Epithelial cell of esophagus (primary cell): ENCODE measurements at places on chromosomes 11 and 22.

DNA sequence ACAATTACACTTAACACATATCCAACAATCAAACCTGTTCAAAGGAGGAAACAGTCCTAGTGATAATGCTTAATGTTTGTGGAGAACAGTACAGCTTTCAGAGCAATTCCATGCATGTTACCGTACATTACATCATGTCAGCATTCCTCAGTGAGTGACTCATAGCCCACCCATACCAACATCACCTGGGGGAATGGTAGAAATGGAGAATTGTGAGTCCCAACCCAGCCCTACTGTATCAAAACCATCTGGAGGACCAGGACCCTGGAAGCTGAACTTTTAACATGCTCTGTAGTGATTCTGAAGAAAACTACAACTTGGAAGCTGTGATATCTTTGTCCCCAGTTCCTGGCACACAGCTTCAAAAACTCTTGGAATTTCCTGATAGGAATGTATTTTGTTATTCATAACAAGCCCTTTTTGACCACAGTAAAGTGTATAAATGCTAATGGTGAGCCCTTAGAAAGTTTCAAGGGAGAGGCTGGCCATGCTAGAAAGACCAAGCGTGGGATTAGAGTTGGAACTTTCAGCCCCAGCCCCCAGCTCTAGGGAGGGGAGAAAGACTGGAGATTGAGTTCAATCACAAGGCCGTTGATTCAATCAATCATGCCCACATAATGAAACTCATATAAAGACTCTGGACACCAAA, 301.1 kb downstream of the BUD13 start:
- DNase-seq = peak; percentile 17

GRCh38 chr11:83475760-83476159, 189.6 kb upstream of the CCDC90B start:
- no peak for DNase-seq

GRCh38 chr22:33883561-33883960, 36.7 kb downstream of the LARGE1 start:
- no peak for DNase-seq

DNA sequence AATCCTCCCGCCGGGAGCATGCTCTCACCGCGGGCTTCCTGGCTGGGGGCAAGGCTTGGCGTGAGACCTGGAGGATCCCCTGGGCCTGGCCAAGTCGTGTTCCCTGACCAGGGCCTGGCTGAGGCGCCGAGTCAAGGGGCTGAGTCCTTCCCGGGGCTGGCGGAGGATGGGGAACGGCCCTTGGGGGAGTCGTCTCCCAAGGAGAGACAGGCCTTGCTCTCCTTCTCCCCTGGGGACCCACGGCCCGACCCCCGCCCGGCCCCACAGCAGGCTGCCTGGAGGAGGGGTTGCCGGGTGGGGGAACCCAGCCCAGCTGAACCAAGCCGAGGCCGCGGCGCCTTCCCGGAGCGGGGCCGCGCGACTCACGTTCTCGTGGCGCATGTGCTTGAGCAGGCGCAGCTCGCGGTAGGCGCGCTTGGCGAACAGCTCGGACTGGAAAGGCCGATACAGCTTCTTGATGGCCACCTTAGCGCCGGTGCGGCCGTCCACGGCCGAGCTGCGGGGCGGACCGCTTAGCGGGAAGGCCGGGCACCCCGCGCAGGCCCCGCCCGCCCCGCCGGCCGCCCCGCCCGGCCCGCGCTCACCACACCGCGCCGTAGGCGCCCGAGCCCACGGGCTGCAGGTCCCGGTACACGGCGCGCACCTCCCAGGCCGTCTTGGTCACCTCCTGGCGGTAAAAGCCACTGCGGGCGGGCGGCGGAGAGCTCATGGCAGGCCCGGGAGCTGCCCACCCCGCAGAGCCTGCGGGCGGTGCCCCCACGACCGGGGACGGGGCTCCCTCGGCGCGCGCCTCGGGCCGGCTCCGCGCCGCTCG, 475 bp downstream of the MAPK12 start:
- peak; percentile 73 for DNase-seq

- DNase-seq = peak; percentile 74
Measured at GRCh38 chr11:79493555-79494171, 52.8 kb upstream of the TENM4 start.

DNA sequence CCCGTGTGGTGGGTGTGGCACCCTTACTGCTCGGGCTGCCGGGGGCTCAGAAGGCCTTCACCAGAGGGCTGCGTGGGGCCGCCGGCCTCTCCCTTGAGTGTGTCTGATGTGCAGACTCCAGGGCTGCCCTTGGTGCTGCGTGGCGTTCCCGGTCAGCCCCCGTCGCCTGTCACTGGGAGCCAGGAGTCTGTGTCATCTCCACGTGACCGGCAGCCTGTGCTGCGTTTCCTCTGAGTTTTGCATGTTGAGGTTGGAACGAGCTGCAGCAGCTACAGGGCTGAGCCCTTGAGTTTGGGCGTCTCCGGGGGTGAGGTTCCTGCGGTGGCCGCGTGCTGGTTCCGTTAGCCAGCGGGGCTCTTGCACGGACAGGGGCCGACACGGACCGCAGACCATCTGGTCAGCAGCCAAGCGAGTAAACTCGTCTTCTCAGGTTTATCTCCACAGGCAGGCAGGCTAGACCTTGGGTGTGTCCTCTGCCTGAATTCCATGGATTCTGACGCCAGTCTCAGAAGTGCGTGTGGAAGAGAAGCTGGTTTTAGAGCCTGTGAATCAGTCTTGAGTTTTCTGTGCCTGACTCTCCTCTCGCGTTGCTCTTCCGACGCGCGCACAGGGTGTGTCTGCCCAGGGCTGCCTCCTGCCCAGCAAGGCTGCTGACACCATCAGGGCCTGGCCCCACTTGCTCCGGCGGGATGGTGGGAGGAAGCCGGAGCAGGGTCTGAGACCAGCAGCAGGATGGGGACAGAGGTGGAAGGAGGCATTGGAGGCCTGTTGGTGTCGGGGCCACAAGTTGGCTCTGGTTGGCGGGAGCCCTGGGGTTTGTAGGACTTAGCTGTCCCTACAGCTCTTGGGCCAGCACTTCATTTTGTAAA, 10.5 kb downstream of the PTDSS2 start:
- DNase-seq = peak; percentile 65

- DNase-seq = no peak
Measured at GRCh38 chr11:129929721-129930120, 34.3 kb upstream of the NFRKB start.

- DNase-seq = no peak
Measured at GRCh38 chr11:75174781-75175370, 24.0 kb downstream of the SLCO2B1 start.

GRCh38 chr11:65448418-65449105, 26.0 kb downstream of the NEAT1 start:
- peak; percentile 84 for DNase-seq

DNA sequence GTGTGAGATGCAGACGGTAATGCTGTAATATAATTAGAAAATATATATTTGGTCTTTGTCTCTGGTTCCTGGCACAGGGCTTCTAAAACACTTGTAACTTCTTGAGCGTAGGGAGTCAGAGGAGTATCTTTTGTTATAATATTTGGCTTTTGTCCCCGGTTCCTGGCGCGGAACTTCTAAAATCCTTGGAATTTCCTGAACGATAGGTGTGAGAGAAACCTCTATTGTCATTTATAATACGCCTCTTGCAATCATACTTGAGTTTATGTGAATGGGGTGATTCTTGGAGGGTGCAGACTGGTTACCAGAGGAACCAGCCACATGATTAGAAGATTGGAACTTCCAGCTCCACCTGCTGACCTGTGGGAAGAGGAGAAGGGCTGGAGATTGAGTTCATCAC, 54.1 kb upstream of the ZBED5 start:
- no peak for DNase-seq

DNA sequence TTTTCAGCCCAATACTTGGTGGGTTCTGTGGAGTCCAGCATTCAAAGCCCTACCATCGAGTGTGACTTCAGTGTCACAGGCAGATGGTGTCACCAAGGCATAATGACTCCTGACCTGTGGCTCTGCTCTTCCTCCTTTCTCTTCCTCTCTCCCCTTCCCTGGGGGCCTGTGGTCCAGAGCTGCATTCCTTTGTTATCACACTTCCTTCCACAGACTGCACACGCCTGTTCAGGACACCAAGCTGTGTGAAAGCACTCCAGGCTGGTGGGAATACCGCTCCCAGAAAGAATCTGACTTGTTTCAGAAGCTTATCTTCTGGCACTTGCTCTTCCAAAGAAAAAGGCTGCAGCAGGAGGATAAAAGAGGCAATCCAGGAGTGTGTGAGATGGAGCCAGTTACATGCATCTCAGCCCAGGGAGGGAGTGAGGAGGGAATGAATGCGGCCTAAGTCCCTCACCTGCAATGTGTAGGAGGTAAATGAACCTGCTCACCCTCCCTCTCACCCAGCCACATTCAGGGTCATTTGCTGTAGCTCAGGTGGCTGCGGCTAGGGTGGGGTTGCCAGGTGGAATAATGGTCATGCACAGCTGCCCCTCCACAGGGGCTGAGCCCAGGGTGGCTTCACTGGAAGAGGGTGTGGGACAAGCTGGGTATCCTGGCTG, 79.3 kb downstream of the ADAMTS15 start:
- DNase-seq = no peak

DNA sequence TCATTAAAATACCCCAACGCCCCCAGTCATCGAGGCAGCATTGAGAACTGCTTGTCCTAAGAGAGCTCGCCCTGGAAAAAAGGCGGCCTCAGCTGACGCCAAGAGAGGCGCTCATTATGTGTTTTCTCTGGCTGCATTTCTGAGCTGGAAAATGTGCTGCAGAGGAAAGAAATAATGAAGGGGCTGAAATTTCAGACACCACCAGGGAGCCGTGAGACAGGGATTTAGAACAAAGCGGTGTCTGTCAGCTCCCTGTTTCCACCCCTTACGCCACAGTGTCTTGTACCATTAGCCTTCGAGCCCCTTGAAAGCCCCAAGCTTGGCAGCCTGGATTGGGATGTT, 14.4 kb downstream of the USH1C start:
- DNase-seq = no peak

- DNase-seq = peak; percentile 78
Measured at GRCh38 chr22:27632451-27633295, 168.9 kb downstream of the MN1 start.

- DNase-seq = peak; percentile 88
Measured at GRCh38 chr11:88402192-88402715, 64.7 kb upstream of the CTSC start.

DNA sequence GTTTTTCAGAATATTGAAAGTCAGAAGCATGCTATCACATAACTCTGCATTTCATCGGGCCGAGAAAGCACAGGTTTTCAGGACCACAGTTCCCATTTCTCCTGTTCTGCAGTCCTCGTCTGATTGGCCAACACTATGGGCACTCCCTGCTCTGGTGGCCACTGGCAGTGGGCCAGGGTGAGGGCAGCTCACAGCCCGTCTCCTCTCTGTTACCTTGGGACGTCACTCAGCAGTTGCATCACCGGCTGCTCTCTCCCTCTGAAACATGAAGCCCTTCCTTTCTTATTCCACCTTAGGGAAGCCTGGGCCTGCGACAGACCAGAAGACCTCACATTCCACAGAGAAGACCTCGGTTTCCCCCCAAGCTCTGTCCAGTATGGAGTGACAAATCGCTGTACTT, 11.4 kb upstream of the MICAL3 start:
- DNase-seq = peak; percentile 95

GRCh38 chr11:19646308-19646707, 66.3 kb upstream of the NAV2 start:
- no peak for DNase-seq

DNA sequence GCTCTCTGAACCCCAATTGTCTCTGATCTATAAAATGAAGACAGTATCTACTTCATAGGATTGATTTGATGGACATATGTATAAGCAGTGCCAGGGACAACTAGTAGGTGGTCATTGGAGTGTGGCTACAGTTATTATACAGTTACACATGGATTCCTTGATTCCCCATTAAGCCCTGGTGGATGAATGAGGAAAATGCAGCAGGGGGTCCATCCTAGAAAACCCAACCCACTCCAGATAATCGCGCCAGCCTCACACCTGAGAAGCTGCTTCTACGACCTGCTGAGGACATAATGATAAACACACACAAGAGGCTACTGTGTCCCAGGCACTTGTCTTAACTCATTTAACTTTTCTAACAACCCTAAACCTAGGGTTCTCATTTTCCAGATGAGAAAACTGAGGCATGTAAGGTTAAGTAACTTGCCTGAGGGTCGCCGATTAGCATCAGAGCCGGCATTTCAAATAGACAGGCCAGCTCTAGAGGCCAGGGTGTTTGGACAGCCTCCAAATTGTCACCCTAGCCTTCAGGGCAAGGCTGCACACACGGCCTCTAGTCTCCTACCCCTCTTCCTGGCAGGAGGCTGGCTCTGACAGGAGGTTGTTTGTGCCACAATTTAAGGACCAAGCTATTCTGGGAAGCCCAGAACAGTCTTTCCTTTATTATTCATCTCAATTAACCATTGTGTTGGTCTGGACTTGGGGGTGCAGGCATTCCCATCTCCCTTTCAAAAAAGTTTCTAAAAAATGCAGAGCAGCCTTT, 3.8 kb upstream of the C11orf91 start:
- DNase-seq = no peak

GRCh38 chr22:38411016-38411415, 44.0 kb downstream of the KCNJ4 start:
- no peak for DNase-seq

- DNase-seq = peak; percentile 89
Measured at GRCh38 chr11:95698676-95699557, 90.7 kb downstream of the FAM76B start.

GRCh38 chr11:3838504-3838903, 2.3 kb downstream of the RHOG start:
- DNase-seq = no peak

- DNase-seq = no peak
Measured at GRCh38 chr22:20022231-20022977, 1.5 kb downstream of the TANGO2 start.

- no peak for DNase-seq
Measured at GRCh38 chr22:19367763-19368367, 63.7 kb downstream of the HIRA start.

GRCh38 chr22:50724616-50725015, 13.4 kb upstream of the ACR start:
- DNase-seq = no peak

- DNase-seq = no peak
Measured at GRCh38 chr22:48085901-48086645, 1323.6 kb downstream of the TBC1D22A start.

GRCh38 chr11:34427186-34427805, 11.4 kb upstream of the CAT start:
- peak; percentile 90 for DNase-seq
